Left ventricle myocardium inferior (tissue), 1 donor: ENCODE measurements at places on chromosomes 11 and 22.

GRCh38 chr11:130816546-130817329, 99.5 kb downstream of the SNX19 start:
- DNase-seq: no peak

DNA sequence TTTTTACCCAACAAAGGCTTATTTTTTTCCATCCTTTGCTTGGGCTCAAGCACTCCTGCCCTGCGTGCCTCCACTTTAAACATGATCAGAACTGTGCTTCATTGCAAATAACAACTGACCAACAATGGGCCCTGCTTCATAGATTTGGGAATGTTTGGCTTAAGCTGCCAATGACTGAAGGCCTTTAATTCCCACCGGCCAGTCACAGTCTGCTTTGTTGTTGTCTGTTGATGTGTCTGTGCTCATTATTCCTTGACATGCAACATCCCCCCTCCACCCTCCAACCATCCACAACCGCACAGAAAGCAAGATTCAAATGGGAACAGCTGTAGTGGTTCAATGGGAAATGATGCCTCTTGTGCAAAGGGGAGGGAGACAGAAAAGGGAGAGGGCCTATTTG, 23.0 kb downstream of the PAX6 start:
- DNase-seq: no peak

DNA sequence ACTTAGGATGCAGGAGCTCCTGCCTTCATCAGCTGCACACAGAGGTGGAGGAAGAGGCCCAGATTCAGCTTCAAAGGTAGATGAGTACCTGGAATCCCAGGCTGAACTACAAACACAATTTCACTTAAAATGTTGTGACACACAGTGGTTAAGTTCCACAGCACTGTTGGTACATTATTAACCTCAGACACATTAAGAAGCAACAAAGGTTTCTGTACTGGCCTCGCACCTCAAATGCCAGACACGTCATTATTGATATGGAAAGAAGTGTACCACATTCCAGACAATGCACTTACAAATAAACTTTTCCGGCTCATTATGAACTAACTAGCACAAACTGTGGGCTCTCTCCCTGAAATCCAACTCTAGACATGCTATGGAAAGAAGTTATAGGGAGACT, 34.6 kb downstream of the PRDM10 start:
- DNase-seq: no peak

GRCh38 chr11:66857927-66858185, 992 bp downstream of the LRFN4 start:
- DNase-seq: no peak

- no peak for DNase-seq
These were observed 1378.0 kb downstream of the BRD1 start for GRCh38 chr22:48449466-48450187.

GRCh38 chr11:67055812-67056211, 835 bp upstream of the RHOD start:
- DNase-seq: no peak

GRCh38 chr11:88042238-88042637, 133.0 kb downstream of the RAB38 start:
- DNase-seq: no peak

DNA sequence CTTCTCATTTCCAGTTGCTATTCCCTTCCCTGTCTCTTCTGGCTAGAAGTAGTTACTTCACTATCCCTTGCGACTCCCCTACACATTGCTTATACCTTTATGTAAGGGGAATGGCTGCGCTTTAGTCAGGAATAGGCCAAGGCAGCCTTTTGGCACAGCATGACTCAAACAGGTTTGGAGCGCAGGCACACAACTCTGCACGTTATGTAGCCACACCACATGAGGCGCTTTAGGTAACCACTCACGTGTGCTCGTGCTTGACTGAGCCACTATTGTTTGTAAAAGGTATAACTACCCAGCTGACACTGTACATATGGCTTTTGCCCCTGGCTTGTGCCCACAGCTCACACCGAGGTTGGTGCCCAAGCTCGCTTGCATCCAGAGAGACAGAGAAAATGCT, 46.7 kb upstream of the LIPT2 start:
- no peak for DNase-seq

GRCh38 chr22:37588546-37589215, 8.8 kb upstream of the LGALS2 start:
- DNase-seq: no peak

- no peak for DNase-seq
These were observed 51.5 kb upstream of the GAL start for GRCh38 chr11:68632802-68633201.

DNA sequence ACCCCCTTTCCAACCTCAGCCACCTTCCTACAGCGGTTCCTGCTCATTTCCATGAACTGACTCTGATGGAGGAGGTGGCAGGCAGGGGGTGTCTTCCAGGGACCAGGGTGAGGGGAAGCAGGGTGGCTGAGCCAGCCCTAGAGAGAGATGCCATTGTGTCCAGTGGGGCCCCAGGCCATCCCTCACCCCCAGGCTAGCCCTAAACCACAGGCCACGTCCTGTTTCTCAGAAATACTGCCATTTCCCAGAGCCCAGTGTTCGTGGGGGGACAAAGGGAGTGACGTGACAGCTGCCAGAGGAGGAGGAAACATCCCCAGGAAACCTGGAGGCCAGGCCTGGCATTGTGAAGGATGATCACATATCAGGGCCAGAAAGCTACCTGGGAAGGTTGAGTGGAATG, 39.5 kb downstream of the CHRDL2 start:
- no peak for DNase-seq

GRCh38 chr11:44494785-44495184, 70.7 kb upstream of the CD82 start:
- DNase-seq: no peak

DNA sequence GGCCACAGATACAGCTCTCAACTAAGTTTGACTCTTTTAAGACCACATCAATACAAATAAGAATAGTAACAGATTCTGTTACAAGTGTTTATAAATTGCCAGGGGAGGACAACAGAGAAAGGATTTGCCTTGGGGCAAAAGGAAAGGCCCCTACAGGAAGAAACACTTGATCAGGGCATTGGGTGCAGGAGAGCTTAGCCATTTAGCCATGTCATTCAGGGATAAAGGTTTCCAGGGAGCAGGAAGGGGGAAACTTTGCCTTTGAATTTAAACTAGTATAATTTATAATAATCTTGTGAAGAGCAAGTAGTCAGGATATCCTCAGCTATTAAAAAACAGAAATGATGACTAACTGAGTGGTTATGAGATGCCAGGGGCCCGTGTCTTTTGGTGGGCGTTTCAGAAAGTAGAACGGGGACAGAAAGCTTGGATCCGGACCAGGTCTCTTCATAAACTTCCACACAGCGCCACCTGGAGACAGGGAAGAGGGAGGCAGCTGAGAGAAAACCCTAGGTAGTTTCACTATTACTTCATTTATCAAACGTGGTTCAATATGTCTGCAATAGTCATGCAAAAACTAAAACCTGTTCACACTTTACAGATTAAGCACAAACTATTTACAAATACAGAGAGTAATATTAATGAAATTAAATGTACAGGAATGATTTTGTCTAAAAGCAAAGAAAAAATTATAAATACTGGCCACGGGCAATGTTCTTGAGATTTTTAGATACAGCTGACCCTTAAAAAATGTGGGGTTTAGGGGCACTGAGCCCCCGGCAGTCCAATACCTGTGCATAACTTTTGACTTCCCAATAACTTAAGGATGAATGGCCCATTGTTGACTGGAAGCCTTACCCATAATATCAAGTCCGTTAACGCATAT, 11.0 kb upstream of the SLC5A4 start:
- peak; percentile 53 for DNase-seq

DNA sequence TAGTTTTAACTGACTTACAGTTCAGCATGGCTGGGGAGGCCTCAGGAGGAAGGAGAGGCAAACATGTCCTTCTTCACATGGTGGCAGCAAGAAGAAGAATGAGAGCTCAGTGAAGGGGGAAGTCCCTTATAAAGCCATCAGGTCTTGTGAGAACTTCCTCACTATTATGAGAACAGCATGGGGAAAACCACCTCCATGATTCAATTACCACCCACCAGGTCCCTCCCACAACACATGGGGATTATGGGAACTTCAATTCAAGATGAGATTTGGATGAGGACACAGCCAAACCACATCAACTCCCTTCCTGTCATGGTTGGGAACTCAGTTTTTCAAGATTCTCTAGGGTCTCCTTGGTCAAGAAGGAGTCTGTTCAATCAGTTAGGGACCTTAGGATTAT, 432.9 kb upstream of the CNTN5 start:
- DNase-seq: no peak

GRCh38 chr22:49239264-49240015, 588.2 kb downstream of the BRD1 start:
- DNase-seq: no peak

- DNase-seq: no peak
These were observed 4.9 kb downstream of the MYOD1 start for GRCh38 chr11:17724020-17724908.

DNA sequence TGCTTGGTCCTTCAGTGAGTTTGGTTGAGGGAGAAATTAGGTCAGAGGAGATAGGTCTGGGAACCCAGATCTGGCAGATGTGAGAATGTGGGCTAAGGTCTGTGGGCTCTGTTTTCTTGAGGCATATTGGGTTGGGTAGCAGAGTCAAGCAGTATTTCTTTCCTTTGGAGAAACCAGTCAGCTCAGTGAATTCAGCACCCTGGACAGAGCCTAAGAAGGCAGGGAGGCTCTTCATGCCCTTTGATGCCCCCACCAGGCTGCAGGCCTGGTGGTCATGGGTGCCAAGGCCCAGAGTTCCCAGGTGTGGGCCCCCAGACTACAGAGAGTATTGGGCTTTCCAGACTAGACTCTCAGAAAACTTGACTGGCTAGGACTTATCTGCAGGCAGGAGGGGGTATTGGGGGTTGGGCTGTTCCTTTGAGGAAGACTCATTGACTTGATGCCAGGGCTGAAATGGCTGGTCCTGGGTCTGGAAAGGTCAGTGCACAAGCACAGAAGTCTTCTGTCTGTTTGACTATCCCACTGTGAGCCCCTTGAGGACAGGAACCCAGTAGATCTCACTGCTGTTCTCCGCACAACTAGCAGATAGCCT, 45.3 kb upstream of the NECTIN1 start:
- DNase-seq: no peak

- no peak for DNase-seq
These were observed 43.7 kb upstream of the SUSD2 start for GRCh38 chr22:24137595-24137994.

DNA sequence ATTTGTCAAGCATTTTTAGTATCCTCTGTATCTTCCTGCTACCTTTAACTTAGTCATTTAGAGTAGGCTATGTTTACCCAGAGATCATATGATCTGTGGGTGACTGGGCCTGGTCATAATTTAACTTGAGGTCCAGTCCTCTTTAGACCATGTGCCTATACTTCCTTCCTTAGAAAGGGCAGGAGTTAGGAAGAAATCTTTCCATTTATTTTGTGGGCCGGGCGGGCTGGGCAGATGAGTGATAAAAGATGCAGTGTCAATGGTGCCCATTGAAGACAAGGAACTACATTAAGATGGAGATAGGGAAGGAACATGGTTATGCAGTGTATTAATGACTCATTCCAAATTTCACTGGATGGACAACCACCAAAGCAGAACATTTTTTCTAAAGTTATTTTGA, 30.9 kb upstream of the PDE3B start:
- no peak for DNase-seq

DNA sequence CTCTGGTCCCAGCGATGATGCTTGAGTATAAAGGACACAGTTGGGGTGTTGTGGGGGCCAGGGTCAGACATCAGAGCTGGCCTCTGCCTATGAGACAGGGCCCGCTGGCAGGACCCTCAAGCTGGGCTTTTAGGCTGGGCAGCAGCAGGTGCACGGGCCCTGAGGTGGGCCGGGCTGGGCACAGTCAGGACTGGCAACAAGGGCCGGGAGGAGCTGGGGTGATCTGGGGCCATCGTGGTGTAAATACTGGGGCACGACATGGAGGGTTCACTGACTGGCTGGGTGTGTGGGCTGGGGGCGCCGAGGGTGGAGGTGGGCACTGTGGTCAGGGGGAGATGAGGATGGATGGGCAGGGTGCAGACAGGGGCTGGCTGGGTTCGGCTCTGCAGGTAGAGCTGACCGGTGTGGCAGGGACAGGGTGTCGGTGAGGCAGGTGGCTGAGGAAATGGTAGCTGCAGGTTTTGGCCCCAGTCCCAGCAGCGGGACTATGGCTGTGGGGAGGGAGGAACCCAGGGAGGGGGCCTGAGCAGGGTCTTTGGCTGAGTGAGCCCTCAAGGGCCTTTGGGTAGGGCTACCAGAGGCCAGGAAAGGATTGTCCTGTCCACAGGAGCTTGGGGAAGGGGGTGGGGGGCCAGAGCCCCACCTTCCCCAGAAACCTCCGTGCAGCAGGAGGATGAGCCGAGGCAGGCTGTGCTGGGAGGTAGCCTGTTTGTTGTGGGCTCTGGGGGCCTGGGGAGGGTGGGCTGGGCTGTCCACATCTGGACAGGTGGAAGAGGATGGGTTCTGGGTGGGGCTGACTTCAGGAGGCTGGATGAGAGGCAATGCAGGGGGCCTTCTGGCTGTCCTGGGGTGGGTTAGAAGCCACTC, 81.4 kb downstream of the KCNQ1 start:
- peak; percentile 12 for DNase-seq

- DNase-seq: no peak
These were observed 52.6 kb upstream of the ELF5 start for GRCh38 chr11:34566208-34566551.

DNA sequence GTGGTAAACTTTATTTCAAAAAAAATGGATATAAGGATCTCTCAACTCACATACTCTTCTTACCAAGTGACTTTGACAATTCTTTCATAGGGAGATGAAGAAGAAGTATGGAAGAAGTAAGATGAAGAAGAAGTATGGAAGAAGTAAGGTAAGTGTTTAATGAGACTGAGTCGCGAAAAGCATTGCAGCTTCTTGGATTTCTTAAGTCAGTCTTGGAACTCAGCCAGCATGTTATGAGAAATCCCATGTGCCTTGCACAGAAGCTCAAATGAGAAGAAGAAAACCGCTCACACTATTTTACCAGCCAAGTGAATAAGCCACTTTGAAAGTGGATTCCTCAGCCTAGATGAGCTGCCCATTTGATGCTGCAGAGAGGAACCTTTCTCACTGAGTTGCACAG, 332.0 kb upstream of the CCDC179 start:
- DNase-seq: no peak

- no peak for DNase-seq
These were observed 54.4 kb upstream of the CADM1 start for GRCh38 chr11:115558635-115559034.

DNA sequence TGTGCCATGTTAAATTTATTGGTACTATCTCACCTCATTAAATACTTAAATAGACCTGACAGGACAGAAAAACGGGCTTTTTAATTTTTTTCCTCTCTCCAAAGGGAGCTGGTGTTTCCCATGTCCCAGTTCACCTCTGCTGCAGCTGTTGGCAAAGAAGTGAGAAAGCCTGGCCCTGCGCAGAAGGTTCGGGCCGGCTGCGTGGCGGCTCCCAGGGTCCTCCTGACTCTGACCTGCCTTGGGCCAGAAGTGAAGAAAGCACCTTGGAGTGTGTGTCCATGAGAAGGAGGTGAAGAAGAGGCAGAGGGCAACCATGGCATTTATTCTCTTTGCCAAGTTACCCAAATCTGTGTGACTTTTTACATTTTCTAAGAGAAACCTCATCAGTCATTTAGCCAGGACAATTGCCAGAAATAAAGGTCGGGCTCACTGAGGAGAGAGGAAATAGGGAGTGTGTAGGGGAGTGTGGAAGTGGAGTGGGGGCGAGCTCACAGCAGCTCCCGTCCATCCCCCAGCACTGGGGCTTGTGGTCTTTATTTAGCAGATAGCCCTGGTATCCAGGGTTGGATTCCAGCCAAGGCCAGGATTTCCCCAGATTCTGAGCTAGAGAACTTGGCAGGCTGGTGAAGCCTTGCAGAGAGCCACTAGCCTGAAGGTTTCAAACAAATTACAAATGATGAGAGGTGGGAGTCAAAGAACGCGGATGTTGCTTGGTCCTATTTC, 102.4 kb upstream of the CADM1 start:
- peak; percentile 62 for DNase-seq

GRCh38 chr11:8732748-8733241, 50.2 kb downstream of the RPL27A start:
- DNase-seq: peak; percentile 76
